ENCODE measurements at places on chromosomes 2 and 18.

DNA sequence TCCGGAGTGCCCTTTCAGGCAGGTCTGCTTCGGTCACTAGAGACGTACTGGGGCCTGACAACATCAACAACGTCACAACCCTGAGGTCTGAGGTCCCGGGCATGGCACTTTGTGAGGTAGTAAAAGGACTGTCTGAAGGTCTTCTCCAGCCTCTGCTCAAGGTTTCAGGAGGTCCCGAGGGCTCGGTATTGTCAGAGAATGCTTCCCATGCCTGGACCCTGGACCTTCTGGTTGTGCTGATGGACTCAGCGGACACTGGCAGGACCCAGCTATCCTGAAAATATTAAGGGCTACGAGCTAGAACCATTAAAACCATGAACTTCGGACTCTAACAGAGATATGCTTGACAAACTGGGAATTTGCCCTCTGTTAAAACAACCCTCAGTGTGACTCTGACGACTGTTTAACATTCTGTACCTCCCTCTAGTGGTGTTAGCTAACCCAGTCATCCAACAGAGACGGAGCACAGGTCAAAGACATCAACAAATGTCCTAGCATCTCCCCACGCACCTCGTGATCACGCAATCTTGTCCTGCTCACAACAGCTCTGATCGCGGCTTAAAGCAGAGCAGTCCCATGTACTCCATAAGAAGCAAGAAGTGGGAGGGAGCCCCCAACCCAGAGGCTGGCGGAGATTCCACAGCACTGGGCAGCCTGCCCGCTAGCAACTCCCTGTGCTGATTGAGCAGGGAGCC, 96.5 kb downstream of the CCDC93 start:
- DNase-seq, result no peak

DNA sequence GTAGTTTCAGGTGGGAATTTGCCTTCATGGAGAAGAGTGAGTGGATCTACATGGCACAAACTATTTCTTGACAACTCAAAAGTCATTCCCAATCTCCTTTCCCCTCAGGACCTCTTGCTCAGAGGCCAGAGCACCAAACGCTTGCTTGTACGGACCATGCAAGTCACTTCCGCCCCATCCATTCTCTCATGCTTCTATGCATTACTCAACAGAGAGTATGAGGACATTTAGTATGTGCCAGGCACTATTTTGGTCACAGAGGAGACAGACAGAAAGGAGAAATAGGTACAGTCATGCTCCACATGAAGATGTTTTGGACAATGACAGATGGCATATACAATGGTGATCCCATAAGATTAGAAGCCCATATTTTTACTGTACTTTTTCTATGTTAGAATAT, 117.5 kb downstream of the ACTR3 start:
- no peak for DNase-seq

- no peak for DNase-seq
These were observed 86.9 kb upstream of the COPS8 start for GRCh38 chr2:236998758-236999157.

GRCh38 chr2:49794396-49794795, 640.1 kb upstream of the FSHR start:
- DNase-seq, result no peak

GRCh38 chr18:32714571-32715148, 58.2 kb downstream of the KLHL14 start:
- peak; percentile 78 for DNase-seq

GRCh38 chr18:68467957-68468356, 247.0 kb downstream of the TMX3 start:
- DNase-seq, result peak; percentile 79

GRCh38 chr2:140316345-140316744, 1536.2 kb upstream of the NXPH2 start:
- DNase-seq, result no peak

DNA sequence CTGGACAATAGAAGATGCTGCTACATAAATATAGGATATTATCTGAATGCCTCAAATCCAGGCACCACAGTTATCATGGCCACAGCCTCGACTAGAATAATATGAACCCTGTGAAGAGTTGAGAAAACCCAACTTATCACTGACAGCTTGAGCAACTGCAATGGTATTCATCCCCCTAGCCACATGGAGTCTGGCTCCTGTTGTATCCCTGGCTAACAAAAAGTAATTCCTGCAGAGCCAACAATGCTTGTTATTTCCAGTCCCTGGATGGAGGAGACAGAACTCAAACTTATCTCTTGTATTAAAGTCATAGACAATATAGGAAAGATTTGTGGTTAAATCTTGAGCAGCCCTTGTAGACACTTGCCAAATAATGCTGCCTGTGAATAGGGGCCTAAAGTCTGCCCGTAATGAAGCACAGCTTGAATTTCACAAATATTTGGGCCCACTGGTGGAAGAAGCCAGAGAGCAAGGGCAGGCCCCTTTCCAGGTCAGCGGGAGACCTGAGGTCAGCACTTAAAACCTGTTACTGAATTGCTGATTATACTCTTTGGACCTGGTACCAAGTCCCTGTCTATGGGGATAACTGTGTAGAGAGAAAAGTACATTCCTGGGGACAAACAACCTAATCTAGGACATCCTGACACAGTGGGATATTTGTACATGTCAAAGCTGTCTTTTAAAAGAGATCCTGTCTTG, 28.4 kb upstream of the SUCLG1 start:
- DNase-seq, result no peak

- DNase-seq, result no peak
These were observed 61.4 kb upstream of the NEUROD1 start for GRCh38 chr2:181741756-181742155.

- DNase-seq, result no peak
These were observed 25.9 kb downstream of the SIGLEC15 start for GRCh38 chr18:45851161-45851925.

DNA sequence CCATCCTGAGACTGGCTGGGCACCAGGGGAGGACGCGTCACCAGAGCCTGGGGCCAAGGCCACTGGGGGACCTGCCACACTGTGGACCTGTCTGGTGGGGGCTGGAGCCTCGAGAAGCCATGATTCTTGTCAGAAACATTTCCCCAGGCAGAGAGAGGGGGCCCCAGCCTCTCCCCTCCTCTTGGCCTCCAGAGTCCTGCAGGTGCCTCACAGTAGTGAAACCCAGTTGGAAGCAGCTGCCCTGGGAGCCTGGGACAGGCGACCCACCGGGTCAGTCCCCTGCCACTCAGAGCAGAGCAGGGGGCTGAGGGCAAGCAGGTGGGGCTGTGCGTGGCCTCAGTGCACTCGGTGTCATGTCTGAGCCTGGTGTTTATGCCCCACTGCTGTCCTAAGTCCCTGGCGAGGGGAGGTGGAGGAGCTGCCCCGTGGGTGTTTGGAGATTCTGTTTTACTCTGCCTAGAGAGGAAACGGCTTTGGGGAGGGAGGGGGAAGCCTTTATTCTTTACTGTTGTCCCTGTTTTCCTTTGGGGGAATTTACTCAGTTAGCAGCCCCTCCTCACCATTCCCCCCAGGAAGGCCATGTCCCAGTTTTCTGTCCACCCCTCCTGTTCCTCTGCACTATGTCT, 7.7 kb downstream of the OXER1 start:
- no peak for DNase-seq

DNA sequence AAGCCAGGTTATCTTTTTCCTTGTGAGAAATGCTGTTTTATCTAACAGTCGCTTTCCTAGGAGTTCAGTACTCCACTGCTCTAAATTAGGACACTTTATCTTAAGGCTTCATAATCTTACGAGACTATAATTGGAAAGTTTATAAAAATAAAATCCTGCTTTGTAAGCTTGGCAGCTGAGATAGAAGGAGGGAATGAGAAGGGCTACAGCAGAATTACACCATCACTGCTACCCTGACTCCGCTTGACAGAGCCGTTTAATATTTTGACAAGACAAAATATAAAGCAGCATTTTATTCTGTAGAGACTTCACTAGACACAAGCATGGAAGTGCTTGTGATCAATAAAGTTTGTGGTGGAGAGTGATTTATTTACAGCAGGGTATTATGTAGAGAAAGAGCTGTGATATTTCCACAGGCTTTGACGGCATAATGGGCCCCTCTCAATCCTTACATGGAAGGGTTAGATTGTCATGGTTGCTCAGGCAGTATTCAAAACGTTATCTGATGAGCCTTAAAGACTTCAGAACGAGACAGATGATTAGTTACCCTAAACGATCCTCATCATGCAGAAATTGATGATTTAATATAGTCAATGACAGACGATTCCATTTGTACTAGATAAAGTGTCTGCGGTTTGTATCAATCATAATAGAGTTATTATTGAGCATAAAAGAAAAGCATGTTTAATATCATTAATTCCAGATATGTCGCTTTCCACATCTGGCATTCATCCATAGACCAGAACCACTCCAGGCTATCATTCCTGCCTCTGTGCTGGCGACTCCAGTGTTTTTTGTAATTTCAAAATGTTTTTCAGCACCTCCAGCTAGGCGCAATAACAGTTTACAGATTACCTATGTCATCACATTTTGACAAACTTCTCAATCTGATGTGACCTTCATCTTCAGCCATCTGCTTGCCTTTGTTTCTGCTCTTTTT, 242.2 kb downstream of the FIGN start:
- DNase-seq, result no peak

DNA sequence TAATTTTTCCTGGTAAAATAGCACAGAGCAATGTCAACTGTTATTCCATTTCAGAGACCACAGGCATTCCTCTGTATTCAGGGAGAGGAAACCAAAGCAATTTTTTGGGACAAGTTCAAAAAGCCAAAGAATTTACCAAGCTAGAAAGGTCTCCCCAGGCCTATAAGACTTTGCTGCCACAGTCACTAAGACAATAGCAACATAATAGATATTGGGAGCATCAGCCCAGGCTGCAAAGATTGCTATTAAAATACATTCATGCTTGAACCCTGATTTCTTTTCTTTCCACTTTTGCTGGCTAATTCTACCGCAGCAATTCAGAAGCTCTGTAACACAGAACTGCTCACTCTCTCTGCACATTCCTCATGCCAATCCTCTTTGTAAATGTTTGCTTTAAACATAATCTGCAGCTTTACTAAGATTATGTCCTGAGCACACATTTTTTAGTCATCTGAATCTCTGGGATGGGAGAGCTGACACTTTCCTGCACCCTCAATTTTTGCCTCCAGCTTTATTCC, 76.3 kb downstream of the CLHC1 start:
- DNase-seq, result no peak

DNA sequence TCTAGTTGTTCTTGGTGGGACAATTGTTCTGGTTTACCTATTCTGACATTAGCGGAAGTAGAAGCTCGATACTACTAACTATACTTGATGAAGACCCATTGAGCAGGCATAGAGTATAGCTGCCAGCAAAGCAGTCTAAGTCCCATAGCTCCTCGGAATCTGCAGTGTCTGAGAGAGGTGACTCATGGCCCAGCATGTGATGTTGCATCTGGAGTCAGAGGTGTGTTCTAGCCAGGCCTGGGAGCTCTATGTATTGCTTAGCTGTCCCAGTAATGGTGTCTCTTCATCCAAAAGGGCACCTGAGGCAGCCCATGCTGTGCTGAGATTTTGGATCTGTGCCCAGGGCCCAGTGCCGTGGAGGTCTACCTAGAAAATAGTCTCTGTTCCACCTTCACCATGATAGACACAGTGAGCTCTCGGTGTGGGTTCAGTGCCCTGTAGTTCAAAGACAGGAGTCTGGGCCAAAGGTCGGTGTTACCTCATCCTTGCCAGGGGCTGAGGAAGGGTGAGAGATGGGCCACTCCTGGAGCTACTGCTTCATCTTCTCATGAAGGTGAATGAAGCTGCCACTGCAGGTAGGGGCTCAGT, 47.3 kb downstream of the MEX3C start:
- DNase-seq, result no peak

GRCh38 chr2:42959234-42960001, 167.0 kb upstream of the HAAO start:
- DNase-seq, result no peak

- no peak for DNase-seq
These were observed 257.9 kb downstream of the PTPRM start for GRCh38 chr18:7824970-7825369.

DNA sequence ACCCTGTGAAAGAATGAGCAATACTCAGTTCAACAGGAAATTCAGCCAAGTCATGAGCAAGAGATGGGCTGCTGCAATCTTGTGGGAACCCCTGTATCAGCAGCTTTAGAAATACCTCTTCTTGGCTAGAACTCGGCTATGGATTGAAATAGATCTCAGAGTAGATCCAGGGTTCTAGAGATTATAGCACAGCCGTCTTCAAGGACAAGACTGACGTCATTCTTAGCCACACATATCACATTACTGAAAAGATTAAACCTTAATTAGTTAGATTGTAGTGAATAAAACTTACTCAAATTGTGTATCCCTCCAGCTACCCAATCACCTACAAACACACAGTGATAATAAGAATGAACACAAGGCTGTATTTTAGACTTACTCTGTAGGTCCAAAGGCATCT, 776.4 kb downstream of the EPHA4 start:
- DNase-seq, result no peak

GRCh38 chr2:169928463-169928864, 101.2 kb downstream of the UBR3 start:
- peak; percentile 80 for DNase-seq

- DNase-seq, result peak; percentile 30
These were observed 7.9 kb downstream of the SOCS6 start for GRCh38 chr18:70296781-70297180.

DNA sequence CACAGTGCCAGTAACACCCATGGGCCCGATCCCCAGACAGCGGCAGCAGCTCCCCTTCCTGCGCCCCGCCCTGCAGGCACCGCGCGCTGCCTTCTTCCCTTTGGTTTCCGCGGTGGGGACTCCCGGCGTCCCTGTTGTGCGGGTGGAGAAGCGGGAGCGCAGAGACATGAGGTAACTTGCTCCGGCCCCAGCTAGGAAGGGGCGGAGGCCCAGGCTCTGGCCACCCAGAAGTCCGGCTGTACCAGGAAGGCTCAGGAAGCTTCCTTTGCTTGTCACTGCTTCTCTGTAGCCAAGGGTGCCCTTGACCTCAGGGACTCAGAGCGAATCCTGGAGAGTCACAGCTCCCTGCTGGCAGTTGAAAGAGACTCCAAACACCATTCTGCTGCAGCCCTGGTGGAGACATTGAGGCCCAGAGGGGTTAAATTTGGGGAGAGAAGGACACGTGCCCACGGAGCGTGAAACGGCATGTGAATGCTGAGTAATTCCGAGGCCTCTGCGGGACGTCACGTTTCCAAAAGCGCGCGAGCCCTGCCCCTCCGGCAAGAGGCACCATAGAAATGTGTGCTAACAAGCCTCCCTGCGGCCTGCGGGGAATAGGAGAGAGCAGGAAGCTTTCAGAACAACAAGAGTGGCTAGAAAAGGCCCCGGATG, 6.7 kb upstream of the ADCY3 start:
- DNase-seq, result no peak

GRCh38 chr2:16209799-16210198, 269.4 kb downstream of the MYCN start:
- DNase-seq, result no peak

DNA sequence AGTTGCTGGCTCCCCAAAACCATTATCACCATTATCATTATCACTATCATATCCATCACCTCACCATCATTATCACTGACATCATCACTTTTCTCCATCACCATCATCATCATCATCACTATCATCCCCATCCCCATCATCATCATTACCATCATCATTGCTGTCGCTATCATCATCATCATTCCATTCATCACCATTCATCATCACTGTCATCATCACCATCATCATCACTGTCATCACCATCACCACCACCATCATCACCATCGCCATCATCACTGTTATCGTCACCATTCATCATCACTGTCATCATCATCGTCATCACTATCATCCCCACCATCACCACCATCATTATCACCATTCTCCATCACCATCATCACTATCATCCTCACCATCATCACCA, 9.0 kb downstream of the HPCAL1 start:
- no peak for DNase-seq

All from OCI-M1 (cell line).